ENCODE measurements at places on chromosomes 2 and 18.
A peak's percentile ranks its signal among the peaks of the same experiment; 100 is the strongest.

GRCh38 chr2:4029081-4029480 lies 325.7 kb downstream of the DCDC2C start:
- H3K4me3 ChIP-seq = no peak overlapping the region
- no peaks in the 10 kb centered on the region for H3K4me1 ChIP-seq
- no peaks in the 10 kb centered on the region for H3K36me3 ChIP-seq
- no peak overlapping the region for H3K27ac ChIP-seq

- no peaks in the 10 kb centered on the region for H3K27me3 ChIP-seq
- H3K27ac ChIP-seq = no peak overlapping the region
- H3K4me3 ChIP-seq = no peak overlapping the region
These were observed 29.6 kb upstream of the ENOSF1 start for GRCh38 chr18:741931-742512.

DNA sequence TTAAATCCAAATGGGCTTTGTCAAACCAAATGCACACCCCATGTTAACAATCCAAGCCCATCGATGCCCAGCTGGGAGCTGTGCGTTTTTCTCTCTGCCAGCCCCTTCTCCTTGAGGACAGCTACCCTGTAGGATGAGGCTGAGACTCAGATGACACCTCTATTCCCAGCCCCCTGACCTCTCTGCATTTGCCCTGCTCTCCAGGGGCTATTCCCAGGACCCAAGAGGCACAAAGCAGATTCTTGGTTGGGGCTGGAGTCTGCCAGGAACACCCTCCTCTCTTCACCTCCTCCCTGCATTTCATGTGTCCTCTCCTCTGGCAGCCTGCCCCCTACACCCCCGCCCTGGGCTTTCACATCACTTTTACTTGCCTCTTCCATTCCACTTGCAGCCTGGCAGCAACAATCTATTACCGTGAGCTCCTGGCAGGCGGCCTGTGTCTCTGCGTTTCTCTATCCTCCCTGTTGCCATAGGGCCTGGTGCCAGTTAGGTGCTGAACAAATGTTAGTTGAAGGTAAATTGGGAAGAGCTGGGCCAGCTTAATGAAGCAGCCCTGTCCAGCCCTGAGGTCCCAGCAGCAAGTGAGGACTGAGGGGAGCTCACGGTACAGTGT lies 51.8 kb downstream of the ADD2 start:
- no peaks in the 10 kb centered on the region for H3K27me3 ChIP-seq
- H3K4me1 ChIP-seq = no peaks in the 10 kb centered on the region
- no peak overlapping the region for H3K27ac ChIP-seq
- no peaks in the 10 kb centered on the region for H3K36me3 ChIP-seq
- peak; percentile 67 for DNase-seq

- no peak for DNase-seq
- no peaks in the 10 kb centered on the region for H3K27me3 ChIP-seq
- H3K4me1 ChIP-seq = no peaks in the 10 kb centered on the region
These were observed 49.7 kb downstream of the RRM2 start for GRCh38 chr2:10172033-10172871.

All from suprapubic skin (tissue), 4 donors.